ENCODE measurements at places on chromosomes 6 and 20.

DNA sequence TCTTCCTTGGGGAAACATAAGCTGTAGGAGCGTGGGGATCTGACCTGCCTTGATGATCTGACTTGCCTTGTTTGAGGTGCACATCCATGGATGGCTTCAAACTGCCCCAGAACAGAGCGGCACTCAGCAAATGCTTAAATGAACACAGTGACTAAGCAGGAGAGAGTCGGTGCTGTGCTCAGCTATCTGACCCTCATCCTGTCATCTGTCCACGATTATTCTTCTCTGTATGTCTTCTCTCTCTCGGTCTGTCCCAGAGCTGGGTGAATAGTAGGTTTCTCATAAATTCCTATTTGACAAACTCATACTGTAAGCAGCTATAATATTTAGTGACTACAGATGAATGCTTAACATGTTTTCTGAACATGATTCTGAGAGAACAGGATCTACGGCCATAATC, 37.3 kb downstream of the TRAM2 start:
- no peak for DNase-seq

DNA sequence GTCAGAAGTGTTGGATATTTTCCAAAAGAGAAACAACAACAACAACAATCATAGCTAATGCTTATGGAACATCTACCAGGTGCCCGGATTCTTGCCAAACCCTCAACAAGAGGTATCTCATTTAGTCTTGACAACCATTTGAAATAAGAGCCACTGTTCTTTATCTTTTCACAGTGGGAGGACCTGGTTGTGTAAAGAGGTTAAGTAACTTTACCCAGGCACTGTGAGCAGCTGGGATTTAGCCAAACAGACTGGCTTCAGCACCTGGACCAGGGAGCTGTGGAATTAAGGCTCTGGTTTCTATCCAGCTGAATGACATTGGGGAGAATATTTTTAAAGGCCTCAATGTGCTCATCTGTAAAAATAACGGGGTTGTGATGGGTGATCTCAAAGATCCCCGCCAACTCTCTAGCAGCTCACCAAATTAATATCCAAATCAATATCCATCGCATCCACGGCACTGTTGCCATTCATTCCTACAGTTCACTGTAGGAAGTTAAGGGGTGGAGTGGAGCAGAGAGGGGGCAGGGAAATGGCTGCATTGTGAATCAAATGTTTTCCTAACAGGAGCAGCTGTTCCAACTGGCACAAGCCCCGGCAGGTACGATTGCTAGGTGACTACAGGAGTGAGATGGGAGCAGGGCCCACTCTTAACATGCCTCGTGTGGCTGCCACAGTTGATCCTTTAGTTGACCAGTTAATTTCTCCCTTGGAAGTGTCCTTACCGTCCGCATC, 61.8 kb downstream of the GCNT2 start:
- DNase-seq: no peak

- DNase-seq: peak; percentile 64
These were observed at the start of the genes DUSP15 and TTLL9 for GRCh38 chr20:31869942-31870725. TSS of gene DUSP15 (minus strand) at chr20:31870527. CDS start at chr20:31870337, 190 bp downstream. TSS of gene TTLL9 (plus strand) at chr20:31870634. CDS start at chr20:31871127, 493 bp downstream.

DNA sequence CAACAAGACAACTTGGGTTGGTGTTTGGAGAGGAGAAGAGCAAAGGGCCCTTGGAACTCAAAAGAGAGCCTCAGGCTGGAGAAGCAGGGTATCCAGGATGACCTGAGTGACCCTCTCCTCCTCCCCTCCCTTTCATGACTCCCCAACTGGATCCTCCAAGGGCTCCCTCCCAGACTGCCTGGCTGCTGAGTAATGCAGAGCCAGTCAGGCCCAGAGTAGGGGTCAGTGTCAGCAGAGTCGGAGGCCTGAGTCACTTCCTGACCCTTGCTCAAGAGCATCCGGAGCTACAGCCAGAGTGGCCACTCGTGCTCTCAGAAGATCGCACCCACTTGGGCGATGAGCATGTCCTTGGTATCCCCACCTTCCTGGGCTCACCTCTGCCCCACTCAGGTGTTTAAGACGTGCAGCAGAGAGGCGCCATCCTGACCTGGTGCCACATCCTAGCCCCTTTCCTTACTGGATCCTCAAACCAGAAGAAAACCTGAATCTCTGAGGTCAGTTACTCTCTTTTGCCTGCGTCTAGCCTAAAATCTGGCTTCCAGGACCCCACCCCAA, 2.8 kb upstream of the MAPK13 start:
- DNase-seq: peak; percentile 47

- no peak for DNase-seq
These were observed 131.9 kb downstream of the TRMT11 start for GRCh38 chr6:126118058-126118755.

- no peak for DNase-seq
These were observed 133.1 kb upstream of the PTPRT start for GRCh38 chr20:43322851-43323250.

DNA sequence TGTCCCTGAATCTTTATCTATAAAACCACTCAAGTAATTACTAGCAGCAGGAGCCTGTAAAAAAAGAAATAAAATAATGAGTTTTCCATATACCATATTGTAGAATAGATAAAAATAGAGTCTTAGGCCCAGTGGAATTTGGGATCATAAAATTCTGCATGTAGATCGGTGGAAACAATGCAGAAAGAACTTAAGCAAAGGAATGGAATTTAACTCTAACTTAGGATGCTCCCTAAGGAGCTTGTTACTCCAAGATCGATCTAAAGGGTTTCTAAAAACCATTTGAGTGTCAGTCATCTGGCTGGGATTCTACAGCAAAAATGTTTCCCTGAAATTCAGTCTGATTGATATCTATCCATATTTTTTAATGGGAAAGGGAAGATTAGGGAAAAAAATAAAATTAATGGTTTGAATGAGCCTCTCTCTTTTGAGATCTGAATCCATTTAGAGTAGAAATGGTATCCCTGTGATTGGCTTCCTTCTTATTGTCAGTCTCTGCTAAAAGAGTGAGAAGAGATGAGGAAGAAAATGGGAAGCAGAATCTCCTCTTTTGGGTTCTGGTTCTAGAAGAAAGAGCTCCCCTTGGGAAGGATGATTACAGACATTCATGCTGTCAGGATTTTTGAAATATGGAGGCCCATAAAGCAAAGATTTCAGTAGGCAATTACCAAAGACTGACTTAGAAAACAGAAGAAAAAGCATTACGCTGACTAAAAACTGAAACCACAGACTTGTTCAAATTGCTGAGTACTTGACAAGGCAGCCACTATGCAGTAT, 564.3 kb upstream of the MARCKS start:
- no peak for DNase-seq

DNA sequence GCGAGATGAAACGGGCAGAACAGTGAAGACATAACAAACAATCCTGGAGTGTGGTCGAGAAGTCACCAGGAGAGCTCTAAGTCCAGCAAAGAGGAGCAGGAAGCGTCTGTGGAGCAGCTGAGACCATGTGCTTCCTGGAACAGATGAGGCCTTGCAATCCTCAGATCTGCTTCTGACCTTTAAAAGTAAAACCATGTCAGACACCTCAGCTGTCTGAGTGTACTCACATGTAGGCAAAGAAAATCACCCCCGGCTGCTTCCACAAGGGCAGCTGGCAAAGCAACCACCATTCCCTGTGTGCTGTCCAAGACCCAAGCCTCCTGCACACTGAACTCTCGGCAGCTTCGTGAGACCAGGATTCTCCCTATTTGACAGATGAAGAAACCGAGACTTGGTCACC, 76.6 kb downstream of the EDN3 start:
- DNase-seq: no peak

DNA sequence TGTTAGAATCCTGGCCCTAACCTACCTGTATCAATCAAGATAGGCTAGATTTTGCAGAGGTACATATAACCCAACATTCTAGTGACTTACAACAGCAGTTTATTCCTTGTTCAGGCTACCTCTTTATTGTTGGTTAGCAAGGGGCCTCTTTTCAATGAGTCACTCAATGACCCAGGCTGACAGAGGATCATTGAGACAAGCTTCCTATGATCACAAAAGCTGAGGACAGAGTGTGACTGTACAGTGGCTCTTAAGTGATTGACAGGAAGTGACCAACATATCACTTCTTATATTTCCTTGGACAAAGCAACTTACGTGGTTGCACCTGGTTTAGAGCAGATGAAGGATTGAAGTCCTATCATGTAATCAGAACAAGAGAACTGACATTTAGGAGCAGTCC, 740.9 kb downstream of the FRK start:
- no peak for DNase-seq

DNA sequence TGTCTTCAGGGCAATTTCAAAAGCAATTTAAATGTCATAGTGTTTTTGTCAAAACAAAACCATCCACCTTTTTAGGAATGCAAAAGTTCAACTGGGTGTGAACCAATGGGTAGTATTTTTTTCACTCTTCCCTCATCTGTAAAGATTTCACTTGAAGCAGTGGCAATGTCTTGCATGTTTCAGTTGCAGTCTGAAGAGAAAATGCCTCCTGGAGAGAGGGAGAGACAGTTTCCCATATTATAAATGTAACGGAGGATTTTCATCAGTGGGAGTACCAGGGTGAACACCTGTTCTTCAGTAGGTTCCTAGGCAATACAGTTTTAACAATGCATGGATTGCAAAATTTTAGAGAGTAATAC, 3.3 kb downstream of the FOXQ1 start:
- no peak for DNase-seq

GRCh38 chr6:43771858-43772680, 2.1 kb downstream of the VEGFA start:
- DNase-seq: peak; percentile 91

DNA sequence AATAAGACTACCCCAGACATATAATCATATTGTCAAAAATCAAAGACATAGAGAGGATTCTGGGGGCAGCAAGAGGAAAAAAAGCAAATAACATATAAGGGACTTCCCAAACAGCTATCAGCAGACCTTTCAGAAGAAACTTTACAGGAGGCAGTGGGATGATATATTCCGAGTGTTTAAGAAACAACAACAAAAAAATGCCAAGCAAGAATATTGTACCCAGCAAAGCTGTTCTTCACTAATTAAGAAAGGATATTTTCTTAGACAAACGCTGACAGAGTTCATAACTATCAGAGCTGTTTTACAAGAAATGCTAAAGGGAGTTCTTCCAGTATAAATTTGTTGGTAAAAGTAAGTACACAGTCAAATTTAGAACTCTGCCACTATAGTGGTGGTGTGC, 243.3 kb upstream of the AFDN start:
- DNase-seq: no peak

GRCh38 chr6:25689966-25690365, 38.0 kb downstream of the SCGN start:
- DNase-seq: no peak

GRCh38 chr20:6504826-6505225, 262.7 kb upstream of the BMP2 start:
- DNase-seq: no peak

DNA sequence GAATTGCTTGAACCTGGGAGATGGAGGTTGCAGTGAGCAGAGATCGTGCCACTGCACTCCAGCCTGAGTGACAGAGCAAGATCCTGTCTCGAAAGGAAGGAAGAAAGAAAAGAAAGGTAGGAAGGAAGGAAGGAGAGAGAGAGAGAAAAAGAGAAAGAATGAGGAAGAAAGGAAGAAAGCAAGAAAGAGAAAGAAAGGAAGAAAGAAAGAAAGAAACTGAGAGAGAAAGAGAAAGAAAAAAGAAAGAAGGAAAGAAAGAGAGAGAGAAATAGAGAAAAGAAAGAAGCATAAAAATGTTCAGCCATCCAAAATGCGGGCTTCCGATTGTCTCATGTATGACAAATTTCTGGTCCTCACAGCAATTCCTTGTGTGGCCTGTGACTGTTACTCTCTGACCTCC, 22.8 kb downstream of the MUC22 start:
- no peak for DNase-seq

- DNase-seq: no peak
These were observed 108.4 kb downstream of the GMPR start for GRCh38 chr6:16346831-16347230.

DNA sequence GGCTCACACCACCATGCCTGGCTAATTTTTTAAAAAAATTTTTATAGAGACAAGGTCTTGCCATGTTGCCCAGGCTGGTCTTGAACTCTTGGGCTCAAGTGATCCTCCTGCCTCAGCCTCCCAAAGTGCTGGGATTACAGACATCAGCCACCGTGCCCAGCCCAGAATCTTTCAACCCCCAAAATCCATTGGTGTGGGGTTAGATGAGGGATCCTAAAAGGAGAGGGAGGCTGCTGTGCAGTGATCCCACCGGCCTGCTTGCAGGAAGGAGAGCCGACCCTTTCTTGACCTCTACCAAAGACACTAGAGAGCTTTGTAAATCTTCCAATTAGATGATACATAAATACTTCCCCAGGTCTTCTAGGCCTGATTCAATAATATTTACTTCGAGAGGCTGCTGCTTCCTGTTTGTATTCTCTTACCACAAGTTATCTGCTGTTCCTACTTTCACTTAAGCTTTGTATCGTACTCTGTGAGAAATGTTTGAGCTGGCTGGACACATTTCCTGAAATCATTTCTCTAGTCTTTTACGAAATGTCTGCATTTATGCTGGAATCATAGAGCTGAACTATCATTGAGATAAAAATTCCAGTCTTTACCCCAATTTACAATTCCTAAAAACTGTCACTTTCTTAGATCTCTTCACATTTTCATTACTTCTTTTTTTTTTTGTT, 49.3 kb upstream of the IER3 start:
- DNase-seq: no peak

DNA sequence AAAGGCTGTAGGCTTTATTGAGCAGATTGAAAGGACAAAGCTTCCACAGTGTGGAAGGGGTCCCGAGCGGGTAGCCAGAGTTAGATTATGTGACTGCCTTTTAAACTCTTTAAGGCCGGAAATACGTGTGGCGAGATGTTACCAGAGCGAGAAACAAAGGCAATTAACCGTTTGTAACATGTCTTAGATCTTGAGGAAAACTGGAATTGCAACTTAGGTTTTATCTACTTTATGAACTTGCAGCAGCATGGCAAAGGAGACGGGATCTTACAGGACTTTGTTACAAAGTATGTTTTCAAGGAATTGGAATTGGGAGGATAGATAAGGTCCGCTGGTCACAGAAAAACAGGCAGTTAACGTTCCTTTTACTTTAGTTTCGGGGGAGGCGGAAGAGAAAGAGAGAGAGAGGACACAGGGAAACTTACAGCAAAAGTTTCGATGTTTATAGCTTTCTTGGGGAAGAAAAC, 594.7 kb upstream of the ADGRB3 start:
- DNase-seq: no peak

DNA sequence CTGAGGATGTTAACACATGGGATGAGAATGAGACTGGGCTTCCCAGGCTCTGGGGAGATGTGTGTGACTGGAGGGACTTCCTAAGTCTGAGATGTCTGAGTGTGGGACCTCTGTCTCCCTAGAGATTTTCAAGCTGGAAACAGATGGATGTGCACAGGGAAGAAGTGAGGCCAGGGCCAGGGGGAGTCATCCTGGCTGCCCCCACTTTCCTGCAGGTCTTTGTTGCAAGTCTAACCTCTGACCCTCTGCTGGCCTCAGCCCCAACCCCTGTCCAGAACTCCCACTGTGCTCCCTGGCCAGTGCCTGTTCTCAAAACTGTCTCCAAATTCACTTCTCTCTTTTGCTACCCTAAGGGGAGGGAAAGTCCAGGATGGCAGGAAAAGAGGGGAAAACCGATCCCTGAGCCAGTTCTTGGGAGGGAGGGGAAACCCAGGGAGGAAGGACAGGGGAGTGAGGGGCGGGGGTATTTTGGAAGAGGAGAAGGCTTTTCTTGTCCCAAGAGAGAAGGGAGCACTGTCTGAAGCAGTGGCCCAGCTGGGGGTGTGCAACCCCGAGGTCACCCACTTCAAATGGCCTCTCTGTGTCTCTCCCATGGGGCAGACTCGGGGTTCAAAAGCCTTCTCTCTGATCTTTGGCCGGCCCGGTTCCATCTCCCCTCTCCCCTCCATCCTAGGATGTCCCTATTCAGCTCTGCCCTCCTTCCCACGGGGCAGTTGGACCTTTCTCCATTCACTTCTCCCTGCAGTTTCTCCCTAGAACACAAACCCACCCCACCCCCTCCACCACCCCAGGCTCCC, 3.1 kb downstream of the PPP1R18 start:
- DNase-seq: no peak

- no peak for DNase-seq
These were observed 51.0 kb upstream of the TFAP2A start for GRCh38 chr6:10465629-10466499.

Measured in left ventricle myocardium superior (tissue), 1 donor.